NCI-H1105 (cell line): ENCODE measurements at places on chromosomes 16 and 17.

GRCh38 chr16:8756755-8757154, 40.7 kb downstream of the TMEM186 start:
- DNase-seq, result no peak

DNA sequence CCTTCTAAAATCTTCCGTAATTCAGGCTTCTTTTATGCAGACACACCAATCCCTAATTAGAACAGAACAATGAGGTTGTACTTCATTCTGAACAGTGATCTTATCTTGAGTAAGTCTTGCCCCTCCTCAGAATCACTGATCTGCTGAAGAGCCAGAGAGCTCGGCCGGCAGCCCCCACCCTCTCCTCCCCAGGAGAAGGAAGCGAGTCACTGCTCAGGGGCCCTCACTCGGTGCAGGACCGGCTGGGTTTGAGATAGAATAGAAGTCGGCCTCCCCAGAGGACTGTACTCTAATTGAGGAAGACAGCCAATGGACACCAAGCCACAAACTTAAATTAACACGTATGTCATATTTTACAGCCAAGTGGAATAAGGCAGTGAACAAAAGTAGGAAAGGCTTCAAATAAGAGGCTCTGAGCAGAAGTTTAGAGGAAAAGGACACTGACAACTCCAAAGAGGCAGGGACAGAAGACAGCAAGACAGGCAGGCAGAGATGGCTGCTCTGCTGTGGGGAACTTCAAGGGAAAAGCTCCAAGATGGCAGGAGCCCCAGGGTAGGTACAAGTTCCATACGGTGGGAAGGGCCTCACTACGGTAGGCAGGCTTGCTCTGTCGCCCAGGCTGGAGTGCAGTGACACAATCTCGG, 18.6 kb downstream of the CREBBP start:
- DNase-seq, result no peak

- no peak for DNase-seq
Observed at GRCh38 chr17:69064001-69064400, 3.3 kb upstream of the ABCA9 start.

GRCh38 chr17:68489919-68490318, 22.3 kb upstream of the PRKAR1A start:
- DNase-seq, result no peak

DNA sequence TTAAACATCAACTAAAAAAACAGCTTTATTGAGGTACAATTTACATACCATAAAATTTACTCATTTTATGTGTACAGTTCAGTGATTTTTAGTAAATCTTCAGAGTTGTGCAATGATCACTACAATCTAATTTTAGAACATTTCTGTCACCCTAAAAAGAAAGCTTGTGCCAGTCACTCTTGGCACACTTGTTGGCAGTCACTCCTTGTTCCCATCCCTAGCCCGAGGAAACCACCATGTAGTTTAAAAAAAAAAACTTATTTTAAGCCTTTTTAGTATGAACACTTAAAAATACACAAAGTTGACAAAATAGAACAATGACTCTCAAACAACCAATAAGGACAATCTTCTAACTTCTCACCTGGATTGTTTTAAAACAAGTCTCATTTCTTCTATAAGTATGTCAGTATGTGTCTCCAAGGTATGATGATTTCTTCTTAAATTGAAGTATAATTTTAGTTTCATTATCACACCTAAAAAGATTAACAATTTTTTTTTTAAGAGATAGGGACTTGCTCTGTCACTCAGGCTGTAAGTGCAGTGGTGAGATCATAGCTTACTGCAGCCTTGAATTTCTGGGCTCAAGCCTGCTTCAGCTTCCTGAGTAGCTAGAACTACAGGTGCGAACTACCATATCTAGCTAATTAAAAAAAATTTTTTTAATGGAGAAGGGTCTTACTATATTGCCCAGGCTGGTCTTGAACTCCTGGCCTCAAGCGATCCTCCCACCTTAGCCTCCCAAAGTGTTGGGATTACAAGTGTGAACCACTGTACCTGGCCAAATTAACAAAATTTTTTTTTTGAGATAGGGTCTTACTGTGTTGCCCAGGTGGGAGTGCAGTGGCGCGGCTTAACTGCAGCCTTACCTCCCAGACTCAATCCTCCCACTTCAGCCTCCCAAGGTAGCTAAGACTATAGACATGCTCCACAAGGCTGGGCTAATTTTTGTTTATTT, 53.2 kb downstream of the PPM1E start:
- no peak for DNase-seq
